Ovary (tissue), 10 donors: ENCODE measurements at places on chromosomes 3 and 15. TPM values are rescaled to one million over a fixed set of nuclear protein-coding genes. Genes with fewer than 3 reads are reported as not detected.

The SERPINI2 gene
- total RNA-seq = 0.33 TPM

The STAB1 gene
- 114 TPM for total RNA-seq

The GHRL gene
- 2.4 TPM for total RNA-seq

DNA sequence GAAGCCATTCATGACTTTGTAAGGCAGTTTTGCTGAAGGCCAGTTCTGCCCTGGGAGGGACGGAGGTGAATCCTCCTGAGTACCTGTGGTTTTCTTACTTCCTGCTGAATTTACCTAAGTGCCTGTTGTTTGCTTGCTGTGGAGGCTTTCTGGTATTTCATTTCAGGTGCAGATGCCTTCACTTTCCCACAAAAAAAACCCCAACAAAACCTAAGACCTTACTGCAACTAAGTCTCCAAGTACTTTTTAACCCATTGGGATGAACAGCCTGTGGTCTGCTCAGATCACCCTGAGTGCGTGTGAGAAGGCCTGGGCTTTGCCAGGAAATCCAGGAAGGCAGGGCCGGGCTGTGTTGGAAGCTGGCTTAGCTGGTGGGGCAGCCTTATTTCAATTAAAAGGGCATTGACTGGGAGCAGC is 65.3 kb downstream of the IGF1R start:
- no peak for DNase-seq

- DNase-seq = no peak
Observed at GRCh38 chr3:141103067-141103466, 51.9 kb downstream of the SPSB4 start.

- DNase-seq = no peak
Observed at GRCh38 chr3:127771746-127772145, 50.6 kb downstream of the MGLL start.

The GOLGA8O gene
- total RNA-seq = 3.1 TPM

DNA sequence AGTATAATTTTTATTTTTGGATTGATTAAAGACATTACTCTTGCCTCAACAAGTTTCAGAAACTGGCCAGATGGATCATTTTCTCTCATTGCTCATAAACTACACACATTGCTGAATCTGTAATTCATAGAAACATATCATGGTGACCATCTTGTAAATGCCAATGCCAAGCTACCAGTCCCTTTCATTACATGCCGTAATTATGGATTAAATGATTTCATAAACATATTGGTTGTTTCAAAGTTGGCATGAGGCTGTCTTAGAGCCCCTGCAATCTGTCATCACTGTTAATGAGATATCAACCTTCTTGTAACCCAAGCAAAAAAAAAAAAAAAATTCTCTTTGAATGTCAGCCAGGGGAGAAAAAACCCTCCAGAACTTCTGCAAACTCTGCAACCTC is 112.2 kb downstream of the DCLK3 start:
- no peak for DNase-seq

GRCh38 chr15:81785181-81785580 is 260.6 kb downstream of the MEX3B start:
- no peak for DNase-seq

DNA sequence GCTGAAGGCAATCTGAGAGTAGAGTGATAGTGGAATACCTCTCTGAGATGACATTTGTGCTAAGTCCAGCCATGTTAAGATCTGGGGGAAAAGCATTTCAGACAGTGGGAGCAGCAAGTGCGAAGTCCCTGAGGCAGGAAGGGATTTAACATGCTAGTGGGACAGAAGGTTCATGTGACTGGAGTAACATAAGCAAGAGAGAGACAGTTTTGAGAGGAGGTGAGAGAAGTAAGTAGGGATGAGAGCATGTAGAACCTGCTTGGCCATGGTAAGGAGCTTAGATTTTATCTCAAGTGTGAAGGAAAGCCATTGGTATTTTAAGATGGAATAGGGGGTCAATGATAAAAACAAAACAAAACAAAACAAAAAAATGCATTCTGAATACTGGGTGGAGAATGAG is 358.6 kb upstream of the KCNH8 start:
- no peak for DNase-seq

DNA sequence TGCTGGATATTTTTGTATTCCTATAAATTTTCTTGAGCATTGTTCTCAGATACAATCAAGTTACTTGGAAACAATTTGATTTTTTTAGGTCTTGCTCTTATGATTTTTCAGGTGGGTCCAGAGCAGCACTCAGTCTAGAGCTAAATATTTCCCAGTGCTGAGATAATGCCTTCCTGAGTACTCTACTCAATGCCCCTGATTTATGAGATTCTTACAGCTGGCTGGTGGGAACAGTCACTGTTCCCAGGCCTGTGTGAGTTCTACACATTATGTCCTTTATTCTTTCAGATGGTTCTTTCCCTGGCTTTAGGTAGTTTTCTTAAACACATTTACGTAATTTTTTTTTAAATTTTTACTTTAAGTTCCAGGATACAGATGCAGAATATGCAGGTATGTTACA is 51.0 kb upstream of the EIF5A2 start:
- DNase-seq = no peak

The ITIH3 gene
- 2.5 TPM for total RNA-seq

DNA sequence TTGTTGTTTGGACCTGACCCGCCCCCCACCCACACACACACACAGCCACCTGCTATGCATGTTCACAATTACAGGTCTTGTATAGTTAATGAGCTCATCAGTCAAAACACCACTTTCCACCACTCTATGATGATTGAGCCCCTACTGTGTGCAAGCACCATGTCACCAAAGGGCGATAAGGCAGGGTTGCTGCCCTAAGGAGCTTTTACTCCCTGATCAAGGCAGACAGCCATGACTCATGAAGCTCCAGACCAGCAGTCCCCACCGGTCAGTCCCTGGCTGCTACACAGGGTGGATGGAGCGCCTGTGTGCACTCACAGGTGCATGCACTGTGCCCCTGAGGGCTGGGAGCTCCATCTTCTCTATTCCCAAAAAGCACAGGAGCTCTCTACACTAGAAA is 270.6 kb downstream of the CLSTN2 start:
- no peak for DNase-seq

- no peak for DNase-seq
Observed at GRCh38 chr3:172294223-172294806, 153.9 kb downstream of the GHSR start.

GRCh38 chr3:46086986-46087385 is 59.7 kb upstream of the XCR1 start:
- no peak for DNase-seq

- DNase-seq = no peak
Observed at GRCh38 chr15:66772604-66773128, 70.6 kb downstream of the SMAD6 start.

DNA sequence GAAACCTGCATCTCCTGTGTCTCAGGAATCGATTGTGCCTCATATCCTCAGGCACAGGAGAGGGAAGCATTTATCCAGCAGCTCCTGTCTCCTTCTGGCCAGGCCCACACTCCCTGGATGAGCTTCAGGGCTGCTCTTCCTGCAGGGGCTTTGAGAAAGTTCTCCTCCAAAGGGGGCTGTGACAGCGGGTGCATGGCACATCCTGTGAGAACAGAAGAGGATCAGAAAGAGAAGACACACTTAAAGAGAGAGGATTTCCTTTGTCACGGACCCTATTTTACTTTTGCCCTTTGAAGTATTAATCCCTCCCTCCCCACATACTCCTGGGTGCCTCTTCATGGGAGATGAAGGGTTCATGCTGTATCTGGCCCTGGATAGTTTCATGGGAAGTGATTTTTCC is 46.0 kb downstream of the MFSD1 start:
- no peak for DNase-seq

The RGMA gene
- total RNA-seq = 23.6 TPM

DNA sequence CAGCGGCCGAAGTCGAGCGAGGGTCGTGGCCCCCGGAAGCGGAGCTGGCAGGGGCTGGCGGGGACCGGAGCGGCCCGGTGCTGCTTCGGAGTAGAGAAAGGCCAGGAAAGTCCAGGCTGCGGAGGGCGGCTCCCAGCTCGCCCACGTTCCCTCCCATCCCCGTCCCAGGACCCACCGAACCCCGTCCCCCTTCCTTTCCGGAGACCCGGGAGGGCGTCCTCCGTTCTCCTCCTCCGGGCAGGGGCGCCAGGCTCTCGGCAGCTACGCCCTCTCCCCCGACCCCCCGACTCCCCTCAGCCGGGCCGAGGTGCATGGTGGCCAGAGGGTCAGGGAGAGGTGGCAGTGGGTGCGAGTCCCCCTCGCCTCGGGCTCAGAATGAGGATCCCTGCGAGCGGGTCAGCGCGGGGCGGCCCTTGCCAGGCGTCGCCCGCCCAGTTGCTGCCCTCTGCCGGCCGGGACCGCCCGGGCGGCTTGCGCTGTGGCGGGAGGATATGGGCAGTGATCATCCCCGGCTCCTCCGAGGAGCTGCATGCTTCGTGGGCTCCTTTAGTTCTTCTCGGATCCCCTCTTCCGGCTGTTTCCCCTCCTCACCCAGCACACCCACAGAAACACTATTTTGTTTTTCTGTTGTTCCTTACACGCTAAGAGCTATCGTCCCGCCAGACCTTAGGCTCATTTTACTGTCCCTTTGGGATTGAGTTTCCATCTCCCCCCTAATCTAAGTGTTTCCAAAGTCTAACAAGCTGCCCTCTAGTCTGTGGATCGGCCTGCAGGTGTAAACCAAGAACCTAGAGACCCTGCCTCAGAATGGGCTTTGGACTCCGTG is 744 bp upstream of the ALDH1A2 start:
- peak; percentile 72 for DNase-seq

The MED12L gene
- total RNA-seq = 2.4 TPM

DNA sequence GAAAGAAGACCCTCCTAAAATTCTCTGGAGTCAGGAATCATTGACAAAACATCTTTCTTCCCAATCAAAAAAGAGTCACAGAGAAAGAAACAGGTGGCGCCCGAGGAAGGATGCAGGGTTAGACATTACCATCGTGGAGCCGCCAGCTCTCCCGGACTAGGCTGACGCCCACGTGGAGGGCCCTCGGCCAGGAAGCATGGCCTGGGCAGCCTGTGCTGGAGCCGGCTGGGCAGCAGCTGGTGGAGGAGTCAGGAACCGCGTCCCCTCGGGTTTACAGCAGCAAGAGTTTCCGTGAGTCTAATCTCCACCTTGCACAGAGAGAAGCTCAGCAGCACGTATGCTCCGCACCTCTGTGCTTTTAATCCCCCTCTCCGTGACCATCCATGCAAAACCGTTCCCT is 533.7 kb upstream of the ATP11B start:
- DNase-seq = peak; percentile 32

The INKA1 gene
- 3.1 TPM for total RNA-seq

- no peak for DNase-seq
Observed at GRCh38 chr3:101690972-101691371, 4.5 kb upstream of the RPL24 start.

DNA sequence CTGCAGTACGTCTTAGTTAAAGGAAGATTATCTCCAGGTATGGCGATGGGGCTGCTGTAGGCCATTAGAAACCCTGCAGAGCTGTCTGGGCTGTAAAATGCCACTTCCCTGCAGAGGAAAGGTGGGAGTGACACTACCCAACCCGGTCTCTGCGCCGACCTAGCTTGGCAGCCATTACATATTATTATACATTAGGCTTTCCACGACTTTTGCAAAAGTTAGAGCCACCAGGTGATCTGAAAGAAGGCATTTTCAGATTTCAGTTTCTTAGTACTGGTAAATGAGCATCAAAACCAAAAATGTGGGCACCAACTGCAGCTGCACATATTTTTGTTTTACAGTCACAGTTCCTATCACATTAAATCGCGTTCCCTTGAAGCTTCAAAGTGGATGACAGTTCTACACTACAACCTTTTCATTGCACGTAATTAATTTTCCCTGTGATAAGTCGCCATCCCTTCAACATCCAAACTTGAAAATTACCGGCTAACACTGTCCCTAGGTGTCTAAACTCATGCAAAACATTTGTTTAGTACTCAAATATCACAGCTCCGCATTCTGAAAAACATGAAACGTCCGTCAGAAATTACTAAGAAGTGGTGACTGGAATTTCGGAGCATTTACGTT is 81.4 kb upstream of the CHD2 start:
- no peak for DNase-seq

The VEPH1 gene
- 3.0 TPM for total RNA-seq

The CACNA2D3 gene
- 10.1 TPM for total RNA-seq

DNA sequence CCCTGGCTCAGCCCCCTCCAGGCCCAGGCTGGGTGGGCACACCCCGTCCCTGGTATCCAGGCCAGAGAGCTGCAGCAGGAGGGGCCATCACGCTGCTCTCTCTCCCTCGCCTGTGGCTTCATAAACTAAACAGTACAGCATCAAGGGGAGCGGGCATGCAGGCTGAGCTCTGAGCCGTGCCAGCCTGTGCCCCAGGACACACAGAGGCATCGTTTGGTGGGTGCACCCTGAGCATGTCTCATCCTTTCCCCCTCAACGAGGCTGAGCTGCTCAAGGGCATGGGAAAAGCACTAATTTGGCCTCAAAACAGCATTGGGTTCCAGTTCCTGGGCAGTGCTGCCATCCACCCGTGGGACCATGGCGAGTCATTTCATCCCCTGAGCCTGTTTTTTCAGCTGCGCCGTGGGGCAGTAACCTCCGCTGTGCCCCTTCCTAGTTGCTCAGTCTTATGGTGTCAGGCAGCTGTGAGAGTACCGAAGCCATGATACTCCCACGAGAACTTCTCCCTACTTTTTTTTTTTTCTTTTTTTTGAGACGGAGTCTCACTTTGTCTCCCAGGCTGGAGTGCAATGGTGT is 79.6 kb downstream of the CPN2 start:
- no peak for DNase-seq
